Esophagus mucosa (tissue), 1 donor: ENCODE measurements at places on chromosomes 5 and 9. TPM values are rescaled to one million over a fixed set of nuclear protein-coding genes. Genes with fewer than 3 reads are reported as not detected.

FBXL7 gene
- total RNA-seq: 2.0 TPM

HTR1A gene
- total RNA-seq: not detected

BARHL1 gene
- total RNA-seq: not detected

IL4 gene
- not detected for total RNA-seq

FST gene
- 2.7 TPM for total RNA-seq

PIP5KL1 gene
- total RNA-seq: 4.3 TPM

DNA sequence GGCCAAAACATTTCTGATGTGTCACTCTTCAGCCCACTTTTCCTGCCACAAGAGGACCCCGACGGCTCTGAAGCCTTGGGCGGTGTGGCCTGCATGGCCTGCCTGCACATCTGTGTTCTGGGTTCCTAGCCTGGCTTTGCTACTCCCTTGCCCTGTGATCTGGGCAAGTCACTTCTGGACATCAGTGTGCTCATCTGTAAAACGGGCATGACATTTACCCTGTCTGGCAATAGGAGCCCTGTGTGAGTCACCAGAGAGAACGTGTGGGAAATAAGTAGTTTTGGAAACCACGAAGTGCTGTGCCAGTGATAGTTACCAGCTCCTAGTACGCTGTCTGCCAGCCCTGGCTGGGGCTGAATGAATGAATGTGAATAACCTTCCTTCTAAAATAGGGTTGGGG lies 90.8 kb downstream of the MACROH2A1 start:
- ATAC-seq: peak; percentile 17

DNA sequence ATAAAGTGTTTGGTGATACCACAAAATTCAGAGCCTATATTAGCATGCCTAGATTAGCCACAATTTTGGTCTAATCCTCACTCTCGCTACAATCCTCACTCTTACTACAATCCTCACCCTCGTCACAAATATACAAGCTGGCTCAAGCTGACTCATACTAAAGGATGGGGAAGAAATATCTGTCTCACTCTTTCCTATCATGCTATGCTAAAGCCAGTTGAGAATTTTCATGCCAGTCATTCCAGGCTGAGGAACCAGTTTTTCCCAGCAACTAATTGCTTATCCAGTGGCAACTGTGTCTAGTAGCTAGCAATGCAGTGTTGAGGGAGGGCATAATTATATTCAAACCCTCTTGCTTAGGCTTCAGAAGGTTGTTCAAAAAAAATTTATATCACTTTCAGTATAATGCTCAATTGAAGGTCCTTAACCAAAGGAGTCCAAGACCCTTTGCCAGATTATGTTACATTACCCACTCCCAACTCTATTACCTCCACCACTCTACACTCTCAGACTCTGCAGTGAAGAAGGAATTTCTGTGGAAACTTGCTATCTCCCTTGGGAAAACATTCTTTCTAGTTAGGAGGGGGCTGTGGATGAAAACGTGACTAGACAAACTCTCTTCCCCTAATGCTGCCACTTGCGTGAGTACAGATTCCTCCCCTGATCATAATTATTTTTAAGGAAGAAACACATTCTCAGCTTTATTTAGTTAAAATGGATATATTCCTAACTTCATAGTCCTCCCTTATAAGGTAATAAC lies 810.3 kb upstream of the ACO1 start:
- ATAC-seq: no peak

- no peak for ATAC-seq
Measured at GRCh38 chr5:85205430-85205829, 820.8 kb upstream of the EDIL3 start.

- ATAC-seq: no peak
Measured at GRCh38 chr9:77726289-77726688, 78.2 kb upstream of the GNA14 start.

DNA sequence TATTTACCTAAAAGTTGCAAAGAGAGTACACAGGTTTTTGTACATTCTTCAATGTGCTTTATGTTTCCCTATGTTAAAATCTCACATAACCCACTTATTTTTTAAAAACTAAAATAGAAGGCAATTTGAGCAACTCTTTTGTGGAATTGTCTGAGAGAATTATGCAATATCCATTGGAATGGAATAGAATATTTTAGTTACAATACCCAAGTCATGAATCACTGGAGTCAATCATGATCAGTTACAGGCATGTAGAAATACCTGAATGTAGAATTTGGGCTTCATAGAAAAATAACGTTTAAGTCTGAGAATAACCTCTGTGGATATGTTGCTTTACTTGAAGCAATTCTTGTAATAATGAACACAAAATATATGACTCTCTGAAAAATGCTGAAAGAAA lies 143.3 kb downstream of the FGF10 start:
- ATAC-seq: no peak

DNA sequence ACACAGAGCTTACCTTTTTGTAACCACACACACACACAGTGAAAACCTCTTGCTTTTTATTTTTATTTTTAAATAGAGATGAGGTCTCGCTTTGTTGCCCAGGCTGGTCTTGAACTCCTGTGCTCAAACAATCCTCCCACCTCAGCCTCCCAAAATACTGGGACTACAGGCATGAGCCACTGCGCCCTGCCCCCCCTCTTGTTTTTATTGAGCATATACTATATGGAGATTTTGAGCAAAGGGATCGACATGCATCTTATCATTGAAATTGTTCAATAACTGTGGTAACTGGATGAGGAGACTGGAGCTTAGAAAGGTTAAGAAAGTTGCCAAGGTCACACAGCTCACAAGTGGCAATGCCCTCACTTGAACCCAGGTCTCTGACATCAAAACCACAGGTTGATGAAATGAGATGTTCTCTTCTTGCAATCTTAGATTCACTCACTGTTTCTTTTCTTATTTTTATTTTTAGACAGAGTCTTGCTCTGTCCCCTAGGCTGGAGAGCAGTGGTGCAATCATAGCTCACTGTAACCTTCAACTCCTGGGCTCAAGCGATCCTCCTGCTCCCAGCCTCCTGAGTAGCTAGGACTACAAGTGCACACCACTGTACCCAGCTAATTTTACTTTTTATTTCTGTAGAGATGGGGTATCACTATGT lies 26.8 kb upstream of the STXBP1 start:
- no peak for ATAC-seq

- ATAC-seq: no peak
Measured at GRCh38 chr9:120690372-120690771, 23.9 kb downstream of the MEGF9 start.

- no peak for ATAC-seq
Measured at GRCh38 chr5:147557876-147558745, 48.2 kb upstream of the DPYSL3 start.

GRCh38 chr5:93681432-93681831 lies 60.0 kb downstream of the POU5F2 start:
- no peak for ATAC-seq

GRCh38 chr5:84299959-84300358 lies 84.7 kb downstream of the EDIL3 start:
- no peak for ATAC-seq

GRCh38 chr5:174560861-174561260 lies 163.5 kb upstream of the MSX2 start:
- ATAC-seq: no peak

DNA sequence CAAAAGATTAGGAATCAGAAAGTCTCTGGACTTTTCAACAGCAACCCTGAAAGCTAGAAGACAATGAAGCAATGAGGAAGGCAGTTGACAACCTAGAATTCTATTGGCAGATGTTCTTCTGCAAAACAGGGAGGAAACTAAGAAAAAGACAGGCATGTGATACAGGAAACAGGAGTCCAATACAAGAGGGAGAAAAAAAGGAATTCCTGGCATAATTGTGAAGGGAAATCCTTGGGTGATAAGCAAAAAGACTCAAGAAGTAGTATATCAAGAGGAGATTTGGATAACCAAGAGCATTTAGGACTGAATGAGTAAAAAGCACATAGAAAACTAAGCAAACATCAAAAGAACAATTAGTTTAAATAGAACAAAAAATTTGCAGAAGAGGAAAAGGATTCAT lies 58.6 kb downstream of the LPAR1 start:
- no peak for ATAC-seq

DNA sequence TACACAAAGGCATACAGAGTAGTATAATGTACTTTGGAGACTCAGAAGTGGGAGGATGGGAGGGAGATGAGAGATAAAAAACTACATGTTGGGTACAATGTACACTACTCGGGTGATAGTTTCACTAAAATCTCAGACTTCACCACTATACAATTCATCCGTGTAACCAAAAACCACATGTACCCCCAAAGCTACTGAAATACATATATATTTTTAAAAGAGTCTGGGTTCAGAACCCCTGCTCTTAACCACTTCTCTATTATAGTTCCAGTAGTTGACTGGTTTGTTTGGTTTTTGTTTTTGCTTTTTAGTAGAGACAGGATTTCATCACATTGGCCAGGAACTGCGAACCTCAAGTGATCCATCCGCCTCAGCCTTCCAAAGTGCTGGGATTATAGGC lies 22.6 kb downstream of the SGTB start:
- ATAC-seq: no peak

GRCh38 chr5:52804981-52805380 lies 17.3 kb downstream of the ITGA1 start:
- ATAC-seq: no peak

GRCh38 chr9:9846557-9846956 lies 766.2 kb downstream of the PTPRD start:
- ATAC-seq: no peak

- no peak for ATAC-seq
Measured at GRCh38 chr5:84016085-84016484, 295.4 kb upstream of the HAPLN1 start.

- peak; percentile 68 for ATAC-seq
Measured at GRCh38 chr5:157460921-157461792, 1.1 kb downstream of the NIPAL4 start.

GRCh38 chr5:96226941-96227552 lies 206.0 kb downstream of the PCSK1 start:
- no peak for ATAC-seq

DNA sequence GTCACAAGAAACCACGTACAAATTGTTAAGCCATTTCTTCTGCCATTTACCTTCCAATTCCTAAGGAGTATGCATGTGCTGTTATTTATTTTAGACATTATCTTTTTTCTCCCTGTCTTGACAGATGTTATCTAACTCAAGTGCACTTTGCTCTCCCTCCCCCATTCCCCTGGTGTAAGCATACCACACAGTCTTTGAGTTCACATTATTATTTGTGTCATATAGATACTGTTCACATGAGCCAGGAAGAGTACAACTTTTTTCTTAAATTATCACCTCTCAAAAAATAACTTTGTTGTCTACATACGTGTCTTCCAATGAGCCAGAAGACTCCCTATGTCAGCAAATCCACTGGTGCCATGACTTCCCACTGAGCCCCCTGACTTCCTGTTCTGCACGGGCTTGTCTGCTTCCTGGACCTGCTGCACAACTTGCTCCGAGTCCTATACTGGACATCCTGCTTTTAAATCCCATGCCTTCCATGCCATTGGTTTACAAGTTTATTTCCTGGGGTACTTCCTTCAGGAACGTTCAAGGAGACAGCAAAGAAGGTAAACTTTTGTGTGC lies 19.9 kb upstream of the FAM120A start:
- no peak for ATAC-seq

- peak; percentile 80 for ATAC-seq
Measured at GRCh38 chr5:140145818-140146522, 20.2 kb downstream of the IGIP start.
